ENCODE measurements at places on chromosomes 11 and 22. TPM values are rescaled to one million over a fixed set of nuclear protein-coding genes. Genes with fewer than 3 reads are reported as not detected.

RIBC2 gene
- 9.2 TPM for total RNA-seq

IL18 gene
- total RNA-seq: 0.14 TPM

MYO18B gene
- total RNA-seq: 2.1 TPM

DNA sequence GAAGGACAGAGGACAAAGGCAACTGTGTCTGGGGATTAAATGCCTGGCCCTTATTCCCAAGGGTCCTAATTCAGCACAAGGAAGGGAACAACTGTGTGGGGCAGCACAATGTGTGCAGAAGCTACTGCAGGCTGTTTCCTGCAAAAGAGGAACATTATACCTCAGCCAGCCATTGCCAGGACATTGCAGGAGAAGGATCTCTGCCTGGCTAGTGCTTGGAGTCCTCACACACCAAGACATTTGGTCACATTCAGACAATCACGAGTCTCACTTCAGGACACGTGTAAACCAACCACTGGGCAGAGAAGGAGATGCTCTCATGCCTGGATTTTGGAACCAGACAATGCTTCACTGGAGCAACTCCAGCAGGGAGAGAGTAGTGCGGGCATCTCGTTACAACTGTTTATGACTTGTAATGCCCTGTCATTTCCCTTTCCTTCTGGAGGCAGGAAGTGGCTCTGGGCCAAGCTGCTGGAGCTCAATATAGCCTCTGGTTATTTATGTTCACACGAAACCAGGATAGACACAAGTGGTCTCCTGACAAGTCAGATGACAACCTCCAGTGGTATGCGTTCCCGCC lies 23.9 kb upstream of the ZC3H12C start:
- H3K36me3 ChIP-seq: no peaks in the 10 kb centered on the region
- H3K4me3 ChIP-seq: no peak overlapping the region
- no peaks in the 10 kb centered on the region for H3K4me1 ChIP-seq
- H3K27me3 ChIP-seq: peaks cover 19% of the 10 kb centered on the region
- DNase-seq: no peak

GRCh38 chr11:77082838-77083565 lies 16.2 kb downstream of the CAPN5 start:
- H3K4me1 ChIP-seq: peaks cover 17% of the 10 kb centered on the region
- no peaks in the 10 kb centered on the region for H3K27me3 ChIP-seq
- H3K4me3 ChIP-seq: peak overlapping the region; percentile 81
- H3K36me3 ChIP-seq: no peaks in the 10 kb centered on the region
- peak; percentile 63 for DNase-seq
- H3K27ac ChIP-seq: peak overlapping the region; percentile 96

GRCh38 chr11:48049036-48049435 lies 68.7 kb downstream of the PTPRJ start:
- peaks cover 48% of the 10 kb centered on the region for H3K4me1 ChIP-seq
- DNase-seq: no peak
- no peak overlapping the region for H3K4me3 ChIP-seq
- H3K27me3 ChIP-seq: no peaks in the 10 kb centered on the region
- peaks cover 6% of the 10 kb centered on the region for H3K36me3 ChIP-seq

DNA sequence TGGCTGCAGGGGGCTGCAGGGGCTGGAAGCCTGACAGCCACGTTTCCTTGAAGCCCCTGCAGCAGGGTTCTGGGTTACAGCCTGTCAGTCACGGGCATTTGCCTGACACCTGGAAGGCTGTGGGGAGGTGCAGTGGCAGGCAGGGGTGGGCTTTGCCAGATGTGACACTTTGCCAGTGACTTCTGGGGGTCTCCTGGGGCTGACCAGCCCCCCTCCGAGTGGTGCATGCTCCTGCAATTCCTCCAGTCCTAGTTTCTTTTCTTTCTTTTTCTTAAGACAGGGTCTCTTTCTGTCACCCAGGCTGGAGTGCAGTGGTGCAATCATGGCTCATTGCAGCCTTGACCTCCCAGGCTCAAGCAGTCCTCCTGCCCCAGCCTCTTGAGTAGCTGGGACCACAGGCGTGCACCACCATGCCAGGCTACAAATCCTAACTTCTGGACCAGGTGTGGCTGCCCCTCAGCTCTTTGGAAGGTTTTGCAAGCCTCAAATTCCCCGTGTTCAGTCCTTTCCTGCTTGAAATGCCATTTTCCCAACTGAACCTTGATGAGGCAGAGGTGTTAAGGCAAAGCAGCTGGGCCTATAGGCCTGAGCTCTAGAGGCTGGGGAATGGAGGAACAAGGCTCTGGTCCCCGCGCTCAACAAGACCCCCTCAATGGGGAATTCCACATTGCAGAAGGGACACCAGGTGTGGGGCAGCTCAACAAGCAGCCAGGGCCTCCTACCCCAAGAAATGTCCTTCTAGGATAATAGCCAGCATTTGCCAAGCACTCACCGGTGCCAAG lies 20.2 kb upstream of the CHKA start:
- H3K4me1 ChIP-seq: peaks cover 9% of the 10 kb centered on the region
- H3K4me3 ChIP-seq: no peak overlapping the region
- no peaks in the 10 kb centered on the region for H3K36me3 ChIP-seq
- DNase-seq: no peak
- peaks cover 6% of the 10 kb centered on the region for H3K27me3 ChIP-seq

DNA sequence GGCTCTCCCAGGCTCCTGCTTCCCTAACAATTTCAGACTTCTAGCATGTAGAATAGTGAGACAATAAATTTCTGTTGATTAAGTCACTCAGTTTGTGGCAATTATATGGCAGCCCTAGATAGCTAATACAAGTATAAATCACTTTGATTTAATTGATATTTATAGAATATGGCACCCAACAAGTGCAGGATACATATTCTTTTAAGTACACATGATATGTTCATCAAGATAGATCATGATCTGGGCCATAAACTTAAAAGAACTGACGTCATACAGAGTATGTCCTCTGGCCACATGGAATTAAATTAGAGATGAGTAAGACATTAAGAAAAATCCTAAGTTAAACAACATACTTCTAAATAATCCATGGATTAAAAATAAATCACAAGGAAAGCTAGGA lies 67.5 kb upstream of the AMOTL1 start:
- H3K4me1 ChIP-seq: no peaks in the 10 kb centered on the region
- H3K4me3 ChIP-seq: no peak overlapping the region
- H3K27ac ChIP-seq: no peak overlapping the region
- peaks cover 36% of the 10 kb centered on the region for H3K27me3 ChIP-seq

DNA sequence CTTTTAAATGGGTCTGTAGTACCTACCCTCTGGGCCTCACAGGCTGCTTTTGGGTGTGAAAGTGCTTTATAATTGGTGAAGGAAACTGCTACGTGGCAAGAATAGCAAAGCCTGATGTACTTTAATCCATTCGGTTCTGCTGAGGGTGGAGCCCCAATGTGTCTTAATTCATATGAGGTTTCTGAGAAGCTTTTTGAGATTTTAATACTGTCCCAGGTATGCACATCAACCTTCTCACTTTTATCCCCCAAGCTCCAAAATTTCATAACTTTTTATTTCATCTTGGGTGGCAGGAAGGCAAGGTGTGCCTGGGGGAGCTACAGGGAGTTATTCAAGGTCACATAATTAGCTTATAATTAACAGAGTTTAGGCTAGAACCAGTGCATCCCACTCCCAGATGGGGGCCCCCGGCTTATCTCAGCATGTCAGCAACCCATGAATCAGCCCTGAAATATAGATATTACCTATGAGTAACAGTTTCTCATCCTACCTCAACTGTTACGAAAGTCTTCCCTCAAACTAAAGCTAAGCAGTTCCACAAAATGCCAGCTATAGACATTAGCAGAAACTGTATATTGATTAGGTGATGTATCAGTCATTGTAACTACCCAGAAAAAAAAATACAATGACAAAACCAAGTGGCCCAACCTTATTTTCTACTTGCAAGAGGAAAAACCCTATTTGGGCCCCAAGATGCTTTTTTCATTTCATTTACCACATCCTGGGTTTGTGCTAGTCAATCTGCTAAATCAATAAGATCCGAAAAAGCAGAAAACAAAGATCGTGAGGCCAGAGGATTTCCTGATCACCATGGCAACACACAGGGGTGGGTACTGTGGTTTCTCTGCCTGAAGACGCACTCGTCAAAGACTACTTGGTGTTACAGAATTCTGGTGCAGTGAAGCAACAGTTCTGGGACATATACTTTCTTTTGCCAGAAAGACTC lies 26.7 kb downstream of the CD44 start:
- peak; percentile 85 for DNase-seq
- peaks cover 96% of the 10 kb centered on the region for H3K4me1 ChIP-seq
- H3K4me3 ChIP-seq: peak overlapping the region; percentile 74
- peaks cover 76% of the 10 kb centered on the region for H3K36me3 ChIP-seq

GRCh38 chr11:21546703-21547102 lies 646.2 kb upstream of the ANO5 start:
- H3K27me3 ChIP-seq: no peaks in the 10 kb centered on the region
- no peak for DNase-seq
- H3K4me1 ChIP-seq: no peaks in the 10 kb centered on the region
- no peak overlapping the region for H3K4me3 ChIP-seq
- no peaks in the 10 kb centered on the region for H3K36me3 ChIP-seq

DNA sequence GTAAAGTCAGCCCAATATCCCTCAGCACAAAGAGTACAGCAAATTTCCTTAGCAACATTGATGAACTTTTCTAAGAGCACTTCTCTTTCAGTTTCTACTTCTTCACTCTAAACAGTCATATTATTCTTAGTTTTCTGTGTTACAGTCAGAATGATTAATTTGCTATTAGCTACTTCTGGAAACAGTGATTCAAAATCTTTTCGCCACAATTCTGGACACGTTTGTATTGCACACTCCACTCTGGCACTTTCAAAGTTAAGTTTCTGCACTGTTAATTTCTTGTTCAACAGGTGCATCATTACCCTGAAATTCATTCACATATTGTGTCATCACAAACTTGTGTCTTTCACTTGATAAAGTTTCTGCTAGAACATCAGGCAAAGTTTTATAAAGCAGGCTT lies 22.5 kb downstream of the ABTB2 start:
- no peak for DNase-seq
- H3K4me1 ChIP-seq: peaks cover 5% of the 10 kb centered on the region
- H3K27ac ChIP-seq: no peak overlapping the region
- H3K27me3 ChIP-seq: peaks cover 11% of the 10 kb centered on the region

DNA sequence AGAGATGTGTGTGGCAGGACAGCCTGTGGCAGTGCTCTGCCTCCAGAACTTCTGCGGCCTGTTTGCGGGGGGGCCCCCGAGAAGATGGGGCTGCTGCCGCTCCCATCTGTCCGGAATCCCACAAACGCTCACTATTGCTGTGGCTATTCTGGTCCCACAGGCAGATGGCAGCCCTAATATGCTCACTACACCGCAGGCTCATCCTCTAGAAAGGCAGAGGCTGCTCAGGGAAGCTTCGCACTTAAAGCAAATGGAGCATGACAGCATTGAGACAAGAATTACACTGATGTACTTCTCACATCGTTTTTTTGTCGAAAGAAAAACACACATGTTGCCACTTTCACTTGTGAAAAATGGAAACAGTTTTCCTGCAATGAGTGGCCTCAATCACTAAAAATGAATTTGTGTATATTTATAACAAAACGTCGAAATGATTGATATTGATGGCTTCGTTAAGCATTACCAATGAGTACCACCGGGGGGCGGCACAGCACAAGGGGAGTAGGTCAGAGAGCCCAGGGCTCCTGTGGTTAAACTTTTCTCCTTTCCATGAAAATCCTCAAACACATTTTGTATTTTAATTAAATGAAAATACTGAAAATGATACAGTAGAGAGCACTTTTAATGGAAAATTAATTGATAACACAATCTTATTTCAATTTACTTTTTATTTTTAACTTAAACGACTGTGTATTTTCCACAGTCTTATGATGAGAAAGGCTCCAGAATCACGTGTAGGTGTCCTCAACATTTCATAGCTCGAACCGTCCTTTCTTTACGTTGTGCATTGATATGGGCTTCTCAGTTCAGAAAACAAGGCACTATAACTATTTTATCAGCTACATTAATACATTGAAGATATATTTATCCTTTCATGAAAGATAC lies 69.1 kb downstream of the CTTN start:
- H3K4me1 ChIP-seq: peaks cover 7% of the 10 kb centered on the region
- no peaks in the 10 kb centered on the region for H3K36me3 ChIP-seq
- peaks cover 6% of the 10 kb centered on the region for H3K27me3 ChIP-seq
- peak; percentile 37 for DNase-seq
- H3K27ac ChIP-seq: no peak overlapping the region

DNA sequence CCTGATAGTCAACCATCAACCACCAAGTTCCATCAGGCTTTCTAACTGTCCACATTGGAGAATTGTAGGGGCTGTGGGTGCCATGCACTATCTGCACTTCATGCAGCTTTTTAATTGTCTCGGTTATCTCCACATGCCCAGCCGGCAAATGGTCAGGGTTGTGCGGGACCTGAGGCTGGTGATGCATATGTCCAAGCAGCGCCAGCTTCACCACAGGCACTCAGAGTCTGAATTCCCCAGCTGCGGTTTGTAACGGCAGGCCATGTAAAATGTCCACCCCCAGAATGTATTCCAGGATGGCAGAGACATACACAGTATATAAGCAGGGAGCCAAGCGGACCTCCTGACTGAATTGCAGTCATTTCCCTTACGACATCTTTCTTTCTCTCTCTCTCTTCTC lies 435.6 kb downstream of the DYNC2H1 start:
- H3K36me3 ChIP-seq: no peaks in the 10 kb centered on the region
- DNase-seq: no peak
- no peaks in the 10 kb centered on the region for H3K27me3 ChIP-seq

DNA sequence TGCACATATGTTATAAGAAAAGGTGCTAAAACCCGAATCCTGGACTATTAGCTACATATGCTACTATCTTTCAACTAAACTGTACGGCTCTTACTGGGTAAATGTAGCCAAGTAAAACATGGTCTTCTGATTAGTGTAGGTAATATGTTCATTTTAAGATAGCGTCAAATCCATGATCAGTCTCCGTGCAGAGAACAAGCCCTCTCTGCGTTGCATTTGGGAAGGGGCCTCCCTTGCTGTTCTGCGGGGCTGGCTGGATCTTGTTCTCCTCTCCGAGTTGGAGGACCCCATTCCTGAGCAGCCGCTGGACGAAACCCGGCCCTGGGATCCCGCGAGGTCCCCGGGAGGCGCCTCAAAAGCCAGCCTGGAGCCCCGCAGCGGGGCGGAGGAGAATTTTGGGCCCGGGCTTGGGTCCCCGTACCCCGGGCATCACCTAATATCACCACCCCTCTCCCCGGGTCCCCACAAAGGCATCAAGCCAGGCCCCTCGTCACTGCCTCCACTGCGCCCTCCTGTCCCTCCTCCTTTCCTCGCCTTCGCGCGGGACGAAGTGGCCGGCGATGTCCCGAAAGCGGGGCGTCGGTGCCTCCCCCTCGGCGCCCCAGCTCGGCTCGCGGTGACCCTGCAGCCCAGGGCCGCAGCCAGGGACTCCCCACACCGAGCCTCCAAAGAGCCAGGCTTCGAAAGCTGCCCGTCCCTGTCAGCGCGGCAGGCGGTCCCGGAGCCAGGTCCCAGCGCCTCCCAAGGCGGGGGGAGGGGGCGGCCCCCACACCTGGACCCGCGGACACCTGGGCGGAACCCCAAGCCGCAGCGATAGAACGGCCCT lies 54.5 kb upstream of the FBXO3 start:
- H3K4me1 ChIP-seq: peaks cover 3% of the 10 kb centered on the region
- peaks cover 1% of the 10 kb centered on the region for H3K36me3 ChIP-seq
- peak overlapping the region; percentile 20 for H3K4me3 ChIP-seq
- no peak for DNase-seq
- peaks cover 81% of the 10 kb centered on the region for H3K27me3 ChIP-seq
- H3K27ac ChIP-seq: no peak overlapping the region

- H3K27me3 ChIP-seq: no peaks in the 10 kb centered on the region
- no peaks in the 10 kb centered on the region for H3K36me3 ChIP-seq
- no peak for DNase-seq
- no peak overlapping the region for H3K4me3 ChIP-seq
Observed at GRCh38 chr11:84236436-84236835, 950.3 kb upstream of the CCDC90B start.

GRCh38 chr22:23380230-23380573 lies 199.9 kb downstream of the IGLL1 start:
- no peaks in the 10 kb centered on the region for H3K4me1 ChIP-seq
- H3K4me3 ChIP-seq: no peak overlapping the region
- no peaks in the 10 kb centered on the region for H3K36me3 ChIP-seq
- no peak for DNase-seq
- no peak overlapping the region for H3K27ac ChIP-seq
- H3K27me3 ChIP-seq: no peaks in the 10 kb centered on the region

All from activated naive CD8-positive, alpha-beta T cell treated with anti-CD3 and anti-CD28 coated beads for 36 hours (primary cell).